ENCODE measurements at places on chromosomes 7 and 10.

- DNase-seq, result no peak
Observed at GRCh38 chr7:37081436-37081835, 357.1 kb upstream of the AOAH start.

DNA sequence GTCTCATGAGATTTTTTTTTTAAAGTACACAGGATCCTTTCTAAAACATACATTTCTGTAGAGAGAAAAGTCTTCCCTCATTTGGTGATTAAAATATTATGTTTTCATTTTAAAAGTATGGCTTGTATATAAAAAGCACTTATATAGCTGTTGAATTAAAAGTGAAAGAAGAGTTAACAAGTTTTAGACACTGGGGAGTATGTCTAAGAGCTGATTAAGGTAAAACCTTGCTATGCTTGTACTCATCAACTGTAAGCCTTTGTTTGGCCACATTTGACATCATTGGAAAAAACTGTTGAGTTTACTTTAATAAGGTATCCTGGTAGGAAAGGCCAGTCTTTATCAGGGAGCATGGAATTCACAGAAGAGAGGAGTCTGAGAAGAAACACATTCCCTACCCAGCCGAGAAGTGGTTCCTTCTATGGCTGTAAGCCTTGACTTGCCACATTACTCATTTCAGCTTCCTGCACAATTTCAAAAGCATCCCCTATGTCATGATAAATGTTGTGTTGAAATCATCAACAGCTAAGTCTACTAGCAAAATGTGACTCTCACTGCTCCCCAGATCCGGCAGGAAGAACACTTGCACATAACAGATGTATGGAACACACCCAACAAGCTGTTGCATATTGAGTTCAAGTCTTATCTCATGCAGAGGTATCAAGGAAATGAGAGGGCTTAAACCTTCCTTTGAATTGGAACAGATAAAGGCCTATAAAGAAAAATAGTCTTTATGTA lies 171.8 kb upstream of the CDK1 start:
- DNase-seq, result no peak

GRCh38 chr10:24894309-24894708 lies 58.1 kb downstream of the PRTFDC1 start:
- DNase-seq, result no peak

GRCh38 chr7:138345567-138345966 lies 114.5 kb upstream of the TRIM24 start:
- DNase-seq, result no peak

DNA sequence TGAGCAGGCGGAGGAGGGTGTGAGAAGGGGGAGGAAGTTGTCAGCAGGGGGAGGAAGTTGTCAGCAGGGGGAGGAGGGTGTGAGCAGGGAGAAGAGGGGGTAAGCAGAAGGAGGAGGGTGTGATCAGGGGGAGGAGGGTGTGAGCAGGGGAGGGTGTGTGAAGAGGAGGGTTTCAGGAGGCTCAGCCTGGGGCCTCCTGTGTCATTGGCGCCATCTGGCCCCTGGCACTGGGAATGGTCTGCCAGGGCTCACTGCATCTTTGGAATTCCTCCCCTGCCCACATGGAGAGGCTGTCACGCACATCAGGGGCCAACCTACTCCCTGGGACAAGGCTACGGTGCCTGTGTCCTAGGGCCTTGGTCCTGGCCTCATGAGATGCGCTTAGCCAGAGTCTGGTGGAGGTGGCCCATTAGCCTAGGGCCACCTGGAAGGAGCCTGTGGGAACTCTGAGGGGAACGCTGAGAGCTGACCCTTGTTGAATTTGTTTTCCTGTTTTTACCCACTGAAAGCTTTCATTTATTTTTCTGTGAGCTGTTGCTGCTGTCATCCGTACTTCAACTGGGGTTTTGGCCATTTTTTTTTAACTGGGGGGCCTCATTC lies 18.0 kb downstream of the CAMK2B start:
- no peak for DNase-seq

GRCh38 chr10:15744217-15744865 lies 24.6 kb upstream of the ITGA8 start:
- DNase-seq, result no peak

DNA sequence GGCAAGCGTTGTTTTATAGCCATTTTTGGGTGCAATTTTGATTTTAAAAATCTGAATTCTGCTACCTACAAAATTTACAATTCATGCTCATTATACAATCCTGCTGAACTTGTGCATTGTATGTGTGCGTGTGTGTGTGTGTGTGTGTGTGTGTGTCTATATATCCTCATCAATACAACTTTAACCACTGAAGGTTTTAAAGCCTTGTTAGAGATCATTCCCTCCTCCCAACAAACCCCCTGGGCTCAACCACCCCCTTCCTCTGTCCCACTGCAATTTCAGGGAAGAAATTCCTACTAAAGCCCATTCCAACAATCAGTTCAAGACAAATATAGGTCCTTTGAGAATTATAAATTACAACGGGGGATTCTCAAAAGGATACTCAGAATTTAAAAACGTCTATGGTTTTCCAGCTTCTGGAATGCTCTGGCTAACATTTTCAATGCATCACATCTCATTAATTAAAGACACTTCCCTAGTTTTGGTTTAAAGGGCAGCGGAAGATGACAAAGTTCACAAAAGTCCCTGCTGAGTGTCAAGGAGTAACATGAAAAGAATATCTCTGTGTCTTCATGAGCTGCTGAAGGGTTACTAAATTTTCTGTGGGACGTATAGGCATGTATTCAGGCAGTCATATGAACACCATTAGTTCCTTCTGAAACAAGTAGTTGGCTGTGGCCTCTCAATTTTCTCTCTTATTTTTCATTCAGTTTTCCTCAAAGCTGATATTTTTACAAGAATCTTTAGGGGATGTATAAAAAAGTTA lies 889 bp upstream of the SEMA3A start:
- DNase-seq, result no peak

GRCh38 chr7:74312418-74313028 lies 23.3 kb downstream of the CLIP2 start:
- DNase-seq, result no peak

DNA sequence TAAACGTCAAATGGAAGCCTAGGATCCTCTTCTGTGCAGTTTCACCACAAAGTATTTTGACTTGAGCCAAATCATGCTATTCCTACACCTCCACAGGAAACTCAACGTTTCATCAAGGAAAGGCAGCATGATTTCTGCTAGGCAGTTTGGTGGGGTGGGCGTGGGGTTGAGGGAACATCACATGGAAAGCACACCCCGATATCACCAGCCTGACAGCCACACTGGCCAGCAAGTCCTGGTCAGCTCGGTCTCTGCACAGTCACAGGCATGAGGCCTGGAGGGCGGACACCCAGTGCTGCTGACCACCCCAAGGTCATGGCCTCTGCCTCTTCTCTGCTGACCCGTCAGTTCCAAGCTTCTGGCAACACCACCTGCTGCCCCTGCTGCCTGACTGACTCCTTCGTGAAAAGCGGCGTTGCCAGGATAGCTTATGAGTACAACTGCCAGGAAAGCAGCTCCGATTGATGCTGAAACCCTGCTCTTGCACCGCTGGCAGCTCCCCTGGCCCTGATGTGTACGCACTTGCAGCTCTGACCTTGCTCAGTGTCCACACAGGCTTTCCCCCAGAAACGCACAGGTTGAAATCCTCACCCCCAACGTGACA lies 171.5 kb downstream of the DIP2C start:
- no peak for DNase-seq

DNA sequence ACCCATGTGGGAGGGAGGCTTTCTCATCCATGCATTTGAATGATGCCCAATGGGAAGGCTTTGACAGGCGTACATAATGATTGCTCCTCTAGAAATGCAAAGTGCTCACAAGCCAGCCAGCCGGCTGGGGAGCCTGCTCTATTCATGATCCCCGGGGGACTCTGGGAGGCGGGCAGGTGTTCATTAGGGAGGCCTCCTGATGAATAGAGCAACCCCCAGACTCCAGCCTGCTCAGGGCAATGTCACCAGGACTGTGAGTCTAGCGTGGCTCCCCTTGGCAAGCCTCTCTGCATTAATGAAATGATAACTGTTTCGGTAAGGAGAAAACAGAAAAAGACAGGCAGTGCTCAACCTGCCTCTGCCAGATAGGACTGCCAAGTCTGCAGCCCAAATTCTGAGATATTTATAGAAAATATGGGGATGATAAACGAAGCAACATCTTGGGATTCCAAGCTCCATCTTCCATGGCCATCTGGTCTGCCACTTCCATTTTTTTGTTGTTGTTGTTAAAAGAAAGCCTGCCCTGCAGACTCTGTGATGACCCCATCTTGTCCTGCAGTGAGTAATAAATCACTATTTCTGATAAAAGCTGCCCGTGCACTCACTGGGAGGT lies 236.4 kb downstream of the PRPF18 start:
- no peak for DNase-seq

DNA sequence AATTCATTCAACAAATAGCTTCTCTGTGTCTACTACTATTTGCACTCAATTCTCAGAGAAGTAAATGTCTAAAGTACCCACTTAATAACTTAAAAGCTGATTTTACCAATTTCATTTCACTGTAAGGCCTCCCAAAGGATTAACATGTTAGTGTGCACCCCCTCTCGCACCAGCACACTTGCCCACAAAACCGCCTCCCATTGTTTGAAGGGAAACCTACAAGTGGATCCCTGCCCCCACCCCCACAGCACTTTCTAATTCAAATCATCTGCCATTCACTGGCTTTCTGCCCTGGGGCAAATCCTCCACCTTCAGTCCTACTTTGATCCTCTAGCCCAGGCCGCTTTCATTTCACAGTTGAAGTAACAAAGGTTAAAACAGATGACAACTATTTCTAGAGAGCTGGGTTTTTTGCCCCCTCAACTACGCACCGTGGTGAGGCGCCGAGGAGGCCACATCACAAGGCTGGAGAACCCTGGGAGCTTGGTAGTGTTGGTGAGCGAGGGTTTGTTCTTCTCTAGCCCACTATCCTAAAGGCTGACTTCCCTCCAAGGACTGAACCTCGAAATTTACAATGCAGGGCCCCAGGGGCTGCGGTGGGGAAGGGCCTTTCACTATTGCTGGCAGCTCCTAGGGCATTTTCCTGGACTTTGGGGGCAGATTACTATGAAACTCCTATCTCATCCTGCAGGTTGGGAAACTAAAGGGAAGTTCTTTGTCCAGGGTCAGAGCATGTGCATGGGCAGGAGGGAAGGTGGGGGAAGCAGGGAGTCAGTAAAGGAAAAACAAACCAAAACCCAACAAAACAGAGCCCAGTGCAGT lies 517.4 kb upstream of the ZMIZ1 start:
- DNase-seq, result no peak

DNA sequence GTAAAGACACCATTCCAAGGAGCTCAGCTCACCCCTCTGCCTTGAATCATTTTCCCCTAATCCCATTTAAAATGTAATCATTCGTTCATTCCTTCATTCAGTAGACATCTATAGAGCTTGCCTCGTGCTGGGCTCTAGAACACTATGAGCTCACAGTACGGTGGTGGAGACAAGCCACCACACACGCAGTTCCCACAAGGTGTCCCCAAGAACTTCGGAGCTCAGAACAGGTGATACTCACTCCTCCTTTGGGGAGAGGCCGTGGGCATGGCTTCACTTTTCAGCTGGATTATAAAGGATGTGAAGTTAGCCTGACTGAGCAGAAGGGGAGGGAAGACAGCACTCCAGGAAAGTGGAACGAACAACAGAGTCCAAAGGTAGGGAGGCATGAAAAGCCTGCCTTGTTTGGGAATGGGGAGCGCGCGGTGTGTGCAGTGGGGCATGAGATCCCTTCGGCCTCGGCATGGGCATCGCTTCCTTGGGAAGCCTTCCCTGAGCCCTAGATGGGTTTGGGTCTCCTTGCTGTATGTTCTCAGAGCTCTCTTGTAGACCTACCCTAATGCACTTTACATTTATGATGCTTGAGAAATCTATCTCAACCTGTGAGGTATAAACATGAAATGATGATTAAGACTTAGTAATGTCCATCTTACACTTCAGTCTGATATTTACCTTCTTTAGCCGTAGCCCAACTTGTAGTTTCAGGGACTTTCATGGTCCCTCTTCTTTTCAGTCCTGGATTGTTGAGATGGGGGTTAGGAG lies 809 bp upstream of the OGA start:
- DNase-seq, result no peak

- DNase-seq, result no peak
Observed at GRCh38 chr10:49744924-49745605, 17.1 kb downstream of the OGDHL start.

DNA sequence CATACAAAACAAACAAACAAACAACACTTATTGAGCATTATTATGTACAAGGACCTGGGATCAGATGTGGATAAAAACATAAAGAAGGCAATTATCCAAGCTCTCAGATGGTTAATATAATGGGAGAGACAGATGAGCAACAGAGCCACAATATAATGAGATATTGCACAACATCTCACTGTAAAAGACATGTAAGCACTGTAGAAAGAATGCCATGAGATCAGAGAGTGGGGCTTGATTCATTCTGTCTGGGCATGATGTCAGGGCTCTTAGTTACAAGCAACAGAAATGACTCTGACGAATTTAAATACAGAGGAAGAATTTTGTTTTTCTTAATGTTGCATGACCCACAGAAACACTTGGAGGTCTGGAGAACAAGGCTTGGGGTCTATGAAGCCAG lies 164.7 kb upstream of the PLXDC2 start:
- DNase-seq, result no peak

- no peak for DNase-seq
Observed at GRCh38 chr7:133556553-133556952, 303.7 kb downstream of the EXOC4 start.

DNA sequence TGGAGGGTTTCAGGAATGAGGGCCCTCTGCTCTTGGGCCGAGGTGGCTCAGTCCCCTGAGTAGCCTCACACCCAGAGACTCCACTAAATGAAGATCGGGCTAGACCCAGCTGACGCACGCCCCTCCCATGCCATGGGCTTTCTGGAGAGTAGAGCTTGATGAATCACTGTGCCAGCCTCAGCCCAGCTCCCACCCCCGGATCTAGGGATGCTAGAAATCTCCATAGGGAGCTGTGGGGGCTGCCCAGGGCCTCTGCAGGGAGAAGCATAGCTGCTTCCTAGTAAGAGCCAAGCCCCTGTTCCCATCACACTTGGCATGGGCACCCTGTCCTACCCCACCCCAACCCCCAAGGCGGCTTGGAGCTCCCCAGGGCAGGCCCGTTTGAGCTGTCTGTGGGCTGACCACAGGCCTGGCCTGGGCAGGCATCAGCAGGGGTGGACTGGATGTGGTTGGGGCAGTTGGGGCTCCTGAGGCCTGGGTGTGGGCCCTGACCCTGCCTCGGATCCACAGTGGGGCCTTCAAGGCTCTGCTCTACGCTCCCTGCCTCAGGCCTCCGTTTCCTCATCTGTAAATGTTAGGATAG lies 121.2 kb downstream of the ZMIZ1 start:
- no peak for DNase-seq

- no peak for DNase-seq
Observed at GRCh38 chr7:134886353-134887057, 99.8 kb upstream of the AGBL3 start.

GRCh38 chr7:136062625-136063325 lies 85.6 kb upstream of the MTPN start:
- DNase-seq, result no peak

DNA sequence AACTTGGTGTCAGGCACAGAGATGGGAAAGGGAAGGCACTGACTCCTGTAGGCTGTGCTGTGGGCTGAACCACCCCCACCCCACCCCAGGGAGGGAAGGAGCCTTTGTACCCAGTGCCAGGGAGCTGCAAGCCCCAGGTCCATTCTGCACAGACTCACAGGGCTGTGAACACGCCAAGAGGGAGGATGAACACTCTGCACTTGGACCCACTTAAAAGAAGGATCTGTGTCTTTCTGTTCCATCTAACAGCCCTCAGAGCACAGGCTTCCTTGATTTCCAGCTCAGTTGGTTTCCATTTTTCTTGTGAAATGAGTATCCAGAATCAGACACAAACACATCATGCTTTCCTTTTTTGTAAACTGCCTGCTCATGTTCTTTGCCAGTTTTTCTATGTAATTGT lies 84.9 kb downstream of the GRB10 start:
- DNase-seq, result no peak

GRCh38 chr10:72425133-72425532 lies 70.4 kb upstream of the DNAJB12 start:
- DNase-seq, result peak; percentile 71
